Stimulated activated CD4-positive, alpha-beta T cell treated with anti-CD3 and anti-CD28 coated beads, Interleukin-2, amount 100 ng/mL, for 24 hours (primary cell): ENCODE measurements at places on chromosomes 5 and 9.

- no peak for DNase-seq
Measured at GRCh38 chr5:96447949-96448348, 14.9 kb upstream of the PCSK1 start.

GRCh38 chr9:89706086-89706485, 101.3 kb downstream of the GADD45G start:
- no peak for DNase-seq

GRCh38 chr9:87063246-87063645, 115.9 kb upstream of the GAS1 start:
- DNase-seq = no peak

- DNase-seq = peak; percentile 50
Measured at GRCh38 chr5:150486402-150487198, 21.3 kb upstream of the NDST1 start.

DNA sequence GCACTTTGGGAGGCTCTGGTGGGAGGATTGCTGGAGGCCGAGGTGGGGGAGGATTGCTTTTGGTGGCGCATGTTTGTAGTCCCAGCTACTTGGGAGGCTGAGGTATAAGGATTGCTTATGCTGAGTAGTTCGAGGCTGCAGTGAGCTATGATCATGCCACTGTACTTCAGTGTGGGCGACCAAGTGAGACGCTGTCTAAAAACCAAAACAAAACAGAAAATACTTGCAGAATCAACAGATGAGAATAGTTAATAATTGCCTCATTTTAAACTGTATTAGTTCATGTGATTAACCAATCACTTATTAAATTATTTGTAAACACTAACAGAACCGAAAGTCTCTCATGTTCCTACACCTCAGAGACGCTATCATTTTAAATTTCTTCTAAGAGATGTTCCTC, 118.1 kb downstream of the CCDC171 start:
- no peak for DNase-seq

GRCh38 chr5:27748847-27749246, 710.5 kb upstream of the CDH9 start:
- DNase-seq = no peak

DNA sequence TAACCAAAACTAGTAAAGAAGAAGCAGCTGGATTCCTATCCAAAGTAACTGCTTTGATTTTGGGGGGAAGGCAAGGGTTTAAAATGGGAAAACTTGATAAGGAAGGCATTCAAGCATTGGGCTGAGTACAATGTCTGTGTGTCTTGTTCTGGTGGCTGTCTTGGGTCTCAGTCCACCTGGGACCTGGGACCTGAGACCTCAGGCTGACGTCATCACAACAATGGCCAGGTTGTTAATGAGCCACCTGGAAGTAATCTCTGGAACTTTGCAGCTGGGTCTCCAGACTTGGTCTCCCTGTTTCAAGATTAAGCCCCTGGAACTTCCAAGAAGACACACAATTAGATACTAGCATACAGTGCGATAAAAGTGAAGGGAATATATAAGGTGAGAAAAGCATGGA, 157.5 kb downstream of the PIK3R1 start:
- no peak for DNase-seq

DNA sequence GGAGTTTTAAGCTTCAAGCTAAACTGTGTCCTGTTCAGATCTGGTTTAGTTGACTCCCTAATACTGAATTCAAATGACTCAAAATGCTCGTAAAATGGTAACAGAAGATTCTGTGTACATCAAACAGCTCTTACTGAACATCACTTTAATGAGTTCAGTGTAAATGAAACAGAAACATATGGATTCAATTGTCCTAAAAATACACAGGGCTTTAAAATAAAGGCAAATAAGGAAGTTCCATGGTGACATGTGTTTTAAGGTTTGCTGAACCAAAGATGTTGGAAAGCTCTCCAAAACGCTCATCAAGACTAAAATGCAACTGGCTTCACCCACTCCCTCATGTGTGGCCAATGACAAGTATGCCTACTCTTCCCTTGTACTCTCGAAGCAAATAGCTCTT, 340.0 kb upstream of the PIK3R1 start:
- no peak for DNase-seq

GRCh38 chr9:3436629-3437420, 89.0 kb downstream of the RFX3 start:
- DNase-seq = no peak

DNA sequence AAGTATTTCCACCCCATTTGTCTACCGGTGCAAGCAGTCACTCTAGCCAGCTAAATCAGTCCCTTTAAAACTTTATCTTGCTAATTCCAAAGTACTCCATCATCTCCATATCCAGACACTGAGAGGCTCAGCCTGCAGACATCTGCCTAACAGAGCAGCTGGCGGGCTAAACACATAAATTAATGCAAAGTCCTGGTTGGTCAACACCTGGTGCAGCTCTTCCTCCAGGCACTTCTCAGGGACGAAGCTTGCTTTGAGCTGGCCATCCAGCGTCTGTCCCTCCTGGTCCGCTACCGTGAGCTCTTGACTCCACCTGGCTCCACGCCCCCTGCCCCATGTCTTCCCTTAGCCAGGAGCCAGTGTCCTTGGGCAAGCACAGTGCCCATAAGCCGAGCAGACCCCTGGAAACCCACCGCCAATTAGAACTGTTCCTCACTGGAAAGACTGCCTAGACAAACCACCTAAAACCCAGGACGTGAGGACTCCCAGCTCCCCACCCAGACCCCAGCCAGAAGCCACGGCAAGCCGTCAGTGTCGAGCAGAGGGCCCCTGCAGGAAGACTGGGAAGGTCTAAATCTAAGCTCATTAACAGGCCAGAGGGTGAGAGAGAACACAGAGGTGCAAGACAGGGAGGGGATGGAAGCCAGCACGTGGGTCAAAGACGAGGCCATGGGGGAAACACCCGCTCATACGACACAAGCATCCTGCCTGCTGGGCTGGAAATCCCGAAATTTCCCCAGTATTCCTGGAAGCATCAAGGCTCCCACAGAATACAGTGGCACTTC, 120.0 kb downstream of the COL23A1 start:
- no peak for DNase-seq

DNA sequence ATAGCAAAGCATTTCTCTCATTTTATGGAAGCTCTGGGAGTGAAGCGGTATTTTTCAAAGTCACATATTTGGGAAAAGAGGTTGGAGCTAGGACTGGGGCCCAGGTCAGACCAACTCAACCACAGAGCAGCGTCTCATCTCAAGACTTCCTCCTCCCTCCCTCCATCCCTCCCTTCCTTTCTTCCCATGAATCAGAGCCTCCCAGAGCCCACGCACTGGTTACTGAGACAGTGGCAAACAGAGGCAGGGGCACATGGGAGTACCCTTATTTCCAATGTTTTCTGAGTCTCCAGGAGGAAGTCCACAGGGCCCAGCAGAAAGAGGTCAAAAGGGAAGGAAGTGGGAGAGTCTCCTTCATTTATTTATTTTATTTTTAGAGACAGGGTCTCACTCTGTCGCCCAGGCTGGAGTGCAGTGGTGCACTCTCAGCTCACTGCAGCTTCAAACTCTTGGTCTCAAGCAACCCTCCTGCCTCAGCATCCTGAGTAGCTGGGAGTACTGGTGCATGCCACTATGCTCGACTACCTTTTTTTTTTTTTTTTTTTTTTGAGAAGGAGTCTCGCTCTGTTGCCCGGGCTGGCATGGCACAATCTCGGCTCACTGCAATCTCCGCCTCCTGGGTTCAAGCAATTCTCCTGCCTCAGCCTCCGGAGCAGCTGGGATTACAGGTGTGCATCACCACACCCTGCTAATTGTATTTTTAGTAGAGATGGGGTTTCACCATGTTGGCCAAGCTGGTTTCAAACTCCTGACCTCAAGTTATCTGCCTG, 52.5 kb upstream of the CDKN2AIPNL start:
- DNase-seq = no peak

- no peak for DNase-seq
Measured at GRCh38 chr9:78609450-78609849, 312.5 kb downstream of the PSAT1 start.
